ENCODE measurements at places on chromosomes 13 and 19. TPM values are rescaled to one million over a fixed set of nuclear protein-coding genes. Genes with fewer than 3 reads are reported as not detected.

B3GNT8 gene
- 1.8 TPM for polyA plus RNA-seq

PTGIR gene
- 3.5 TPM for polyA plus RNA-seq

DNA sequence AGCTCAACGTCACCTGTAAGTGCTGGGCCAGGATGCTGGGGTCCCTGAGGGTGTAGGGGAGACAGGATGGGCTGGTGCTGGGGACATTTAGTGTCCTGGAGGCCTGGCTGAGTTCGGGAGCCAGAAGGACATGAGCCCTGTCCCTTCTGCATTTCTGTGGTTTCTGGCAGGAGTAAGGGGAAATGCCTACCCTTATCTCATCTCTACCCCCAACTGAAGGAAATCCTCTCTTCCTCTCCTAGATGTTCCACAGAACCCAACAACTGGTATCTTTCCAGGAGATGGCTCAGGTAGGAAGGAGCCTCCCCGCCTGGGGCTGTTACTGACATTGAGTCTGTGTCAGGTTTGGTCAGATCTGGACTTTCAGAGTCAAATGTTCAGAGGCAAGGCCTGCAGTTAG lies 1.2 kb downstream of the CD33 start:
- no peak for DNase-seq

APC2 gene
- 0.91 TPM for polyA plus RNA-seq

GRCh38 chr13:39406688-39407087 lies 196.3 kb downstream of the LHFPL6 start:
- DNase-seq: no peak

GRCh38 chr19:10878253-10878652 lies 6.9 kb downstream of the CARM1 start:
- no peak for DNase-seq

GRCh38 chr19:3154957-3155736 lies 19.3 kb downstream of the GNA15 start:
- DNase-seq: no peak

GRCh38 chr13:48163061-48163460 lies 68.2 kb upstream of the MED4 start:
- DNase-seq: no peak

DNA sequence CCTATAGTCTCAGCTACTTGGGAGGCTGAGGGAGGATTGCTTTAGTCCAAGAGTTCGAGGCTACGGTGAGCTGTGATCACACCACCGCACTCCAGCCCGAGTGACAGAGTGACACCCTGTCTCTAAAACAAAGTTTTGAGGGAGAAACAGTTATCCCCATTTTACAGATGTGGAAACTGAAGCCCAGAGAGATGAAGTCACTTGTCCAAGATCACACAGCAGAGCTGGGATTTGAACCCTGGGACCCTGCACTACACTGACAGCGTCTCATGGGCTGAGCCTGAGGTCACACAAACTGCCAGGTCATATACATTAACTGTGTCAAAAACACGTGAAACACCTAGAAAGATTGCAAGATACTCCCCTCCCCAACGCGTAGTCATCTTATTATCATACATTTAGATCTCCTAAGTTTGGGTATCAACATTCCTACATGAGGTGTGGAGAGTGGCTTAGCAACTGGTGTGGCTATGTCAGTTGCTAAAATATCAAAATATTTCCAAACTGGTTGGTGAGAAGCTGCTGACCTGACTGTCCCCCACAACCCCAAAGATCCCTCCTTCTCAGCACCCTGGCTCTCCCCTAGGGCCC lies 8.2 kb downstream of the FCGBP start:
- DNase-seq: no peak

ZNF417 gene
- 14.2 TPM for polyA plus RNA-seq

DNA sequence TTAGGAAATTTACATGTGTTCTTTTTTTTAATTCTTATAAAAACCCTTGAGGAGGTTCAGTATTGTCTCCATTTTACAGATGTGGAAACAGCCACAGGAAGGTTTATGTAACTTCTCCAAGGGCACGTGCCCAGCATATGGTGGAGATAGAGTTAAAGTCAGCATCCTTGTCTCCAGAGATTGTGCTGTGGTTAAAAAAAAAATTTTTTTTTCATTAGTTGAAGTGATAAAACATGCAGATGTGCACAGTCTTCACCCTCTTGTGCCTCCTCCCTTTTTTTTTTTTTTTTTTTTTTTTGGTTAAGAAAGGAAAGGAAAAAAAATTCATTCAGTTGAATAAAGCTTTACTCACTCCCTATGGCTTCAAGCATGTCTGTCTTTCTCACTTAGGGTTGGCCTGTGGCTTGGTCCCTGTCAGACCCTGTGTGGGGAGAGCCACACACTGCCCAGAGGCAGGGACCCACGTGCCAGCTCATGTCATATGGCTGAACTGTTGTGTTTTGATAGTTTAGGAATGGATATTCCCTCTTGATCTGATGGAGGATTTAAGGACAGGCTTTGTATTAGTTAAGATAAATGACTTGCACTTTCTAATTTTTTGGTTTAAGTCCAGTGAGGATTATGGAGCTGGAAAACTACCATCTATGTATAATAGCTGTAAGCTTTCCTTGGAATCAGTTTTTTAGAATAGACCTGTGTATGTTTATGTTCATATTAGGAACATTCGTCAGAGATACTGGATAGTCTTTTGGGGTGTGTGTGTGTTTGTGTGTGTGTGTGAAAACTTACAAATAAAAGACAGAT lies 19.3 kb downstream of the RNASEH2B start:
- DNase-seq: no peak

IGFL2 gene
- polyA plus RNA-seq: not detected

GRCh38 chr19:23542562-23542961 lies 144.4 kb downstream of the ZNF675 start:
- DNase-seq: no peak

LGALS14 gene
- 0.30 TPM for polyA plus RNA-seq

DNA sequence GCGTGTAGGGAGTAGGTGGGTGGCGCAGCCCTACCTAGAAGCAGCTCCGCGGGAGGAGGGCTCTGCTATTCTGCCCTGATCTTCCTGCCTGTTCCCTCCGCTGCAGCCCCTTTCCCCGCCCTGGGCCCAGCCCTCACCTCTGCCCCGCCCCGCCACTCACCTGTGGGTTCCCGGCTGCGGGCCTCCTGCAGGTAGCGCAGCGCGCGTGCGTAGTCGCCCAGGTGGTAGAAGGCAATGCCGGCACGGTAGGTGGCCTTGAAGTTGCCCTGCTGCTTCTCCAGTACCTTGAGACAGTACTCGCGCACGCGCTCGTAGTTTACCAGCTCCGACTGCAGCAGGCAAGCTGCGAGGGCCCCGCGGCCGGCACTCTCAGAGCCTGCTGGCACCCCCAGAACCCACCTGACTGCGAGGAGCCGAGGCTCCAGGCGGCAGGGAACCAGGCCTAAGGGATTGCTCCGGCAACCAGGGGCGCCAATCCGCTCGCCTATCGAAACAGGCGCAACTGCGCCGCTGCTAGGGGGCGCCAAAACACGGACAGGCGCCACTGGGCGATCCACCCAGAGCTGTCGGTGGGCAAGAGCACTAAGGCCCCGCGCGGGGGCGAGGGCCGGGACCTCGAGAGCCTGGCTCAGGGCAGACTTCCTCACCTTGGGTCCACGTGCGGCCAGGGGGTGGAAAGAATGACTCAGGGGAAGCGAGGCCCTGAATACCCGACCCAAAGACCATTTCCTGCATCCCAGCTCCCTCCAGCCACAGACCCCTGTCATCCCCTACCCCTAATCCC lies 965 bp downstream of the TTC9B start:
- DNase-seq: no peak

DACH1 gene
- 8.1 TPM for polyA plus RNA-seq

FLT1 gene
- polyA plus RNA-seq: 14.4 TPM

DNA sequence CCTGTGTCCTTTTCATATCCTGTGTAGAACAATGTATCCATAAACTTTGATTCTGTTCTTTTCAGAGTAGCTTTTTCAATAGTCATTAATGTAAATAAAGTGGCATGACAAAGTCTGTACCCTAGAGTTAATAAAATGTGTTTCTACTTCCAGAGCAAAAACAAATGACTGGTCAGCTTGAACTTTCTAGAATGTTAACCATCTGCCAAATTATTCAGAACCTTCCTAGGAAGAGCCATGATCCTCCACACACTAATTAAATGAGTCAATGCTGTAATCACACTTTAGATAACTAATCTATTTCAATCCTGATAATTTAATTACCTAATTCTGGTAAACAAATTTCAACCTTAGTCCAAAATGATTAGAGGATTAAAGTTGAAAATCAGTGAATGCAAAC lies 73.2 kb downstream of the DIAPH3 start:
- no peak for DNase-seq

PTGER1 gene
- polyA plus RNA-seq: not detected

GRCh38 chr19:14459703-14460102 lies 15.5 kb downstream of the PTGER1 start:
- DNase-seq: no peak

GRCh38 chr13:45219123-45219891 lies 18.5 kb upstream of the KCTD4 start:
- no peak for DNase-seq

- DNase-seq: no peak
Measured at GRCh38 chr19:6071875-6072274, 38.4 kb downstream of the RFX2 start.

ZNF285 gene
- 6.3 TPM for polyA plus RNA-seq

DNA sequence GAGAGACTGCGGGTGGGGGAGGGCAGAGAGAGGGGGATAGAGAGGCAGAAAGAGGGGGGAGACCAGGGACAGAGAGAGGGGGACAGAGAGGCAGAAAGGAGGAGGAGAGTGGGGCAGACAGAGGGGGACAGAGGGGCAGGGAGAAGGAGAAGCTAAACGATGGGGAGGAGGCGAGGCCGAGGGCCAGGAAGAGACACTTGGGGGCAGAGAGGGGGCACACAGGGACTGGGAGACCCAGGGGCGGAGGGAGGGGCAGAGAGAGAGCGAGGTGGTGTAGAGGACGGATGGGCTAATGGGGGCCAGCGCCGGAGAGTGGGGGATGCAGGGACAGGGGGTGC lies 666 bp downstream of the MEIS3 start:
- DNase-seq: no peak
